ENCODE measurements at places on chromosomes 6 and 20.

- no peak for DNase-seq
Measured at GRCh38 chr6:169792306-169793015, 41.0 kb downstream of the ERMARD start.

- DNase-seq: no peak
Measured at GRCh38 chr6:98142839-98143238, 691.5 kb upstream of the POU3F2 start.

GRCh38 chr6:11762794-11763459, 15.7 kb downstream of the ADTRP start:
- no peak for DNase-seq

GRCh38 chr6:41463062-41463930, 82.9 kb upstream of the FOXP4 start:
- DNase-seq: no peak

GRCh38 chr6:72580281-72580940, 41.5 kb upstream of the KCNQ5 start:
- no peak for DNase-seq

- no peak for DNase-seq
Measured at GRCh38 chr20:63709149-63709527, 1.3 kb downstream of the ZGPAT start.

DNA sequence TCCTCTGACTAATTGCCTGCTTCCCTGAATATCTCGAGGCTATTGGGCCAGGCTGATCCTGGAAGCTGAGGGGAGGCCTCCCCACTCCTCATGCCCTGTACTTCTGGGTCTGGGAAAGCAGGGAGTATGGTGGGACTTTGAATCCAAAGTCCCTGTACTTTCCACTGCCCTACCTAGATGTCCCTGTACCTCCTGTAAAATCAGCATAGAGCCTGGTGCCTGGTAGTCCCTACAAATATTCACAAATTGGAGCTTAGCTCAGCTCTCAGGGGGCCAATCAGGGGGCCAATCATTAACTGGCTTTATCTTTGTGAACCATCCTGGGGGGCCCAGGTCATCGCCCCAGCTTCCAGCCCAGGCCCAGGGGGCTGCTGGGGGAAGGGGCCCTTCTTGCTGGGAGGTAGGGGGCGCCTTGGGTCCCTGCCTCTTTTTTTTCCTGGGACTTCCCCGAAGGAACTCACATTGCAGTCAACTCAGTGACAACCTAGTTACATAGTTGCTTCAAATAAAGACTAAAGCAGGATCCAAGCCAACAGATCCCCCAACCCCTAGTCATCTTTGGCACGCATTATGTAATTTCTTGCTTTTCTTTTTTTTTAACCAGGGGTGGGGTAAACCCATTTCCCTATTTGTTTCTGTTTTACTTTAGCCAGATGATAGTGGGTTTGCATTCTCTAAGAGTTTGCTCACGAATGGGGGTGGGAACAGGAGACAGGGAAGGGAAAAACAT, 6.9 kb upstream of the VEGFA start:
- no peak for DNase-seq

DNA sequence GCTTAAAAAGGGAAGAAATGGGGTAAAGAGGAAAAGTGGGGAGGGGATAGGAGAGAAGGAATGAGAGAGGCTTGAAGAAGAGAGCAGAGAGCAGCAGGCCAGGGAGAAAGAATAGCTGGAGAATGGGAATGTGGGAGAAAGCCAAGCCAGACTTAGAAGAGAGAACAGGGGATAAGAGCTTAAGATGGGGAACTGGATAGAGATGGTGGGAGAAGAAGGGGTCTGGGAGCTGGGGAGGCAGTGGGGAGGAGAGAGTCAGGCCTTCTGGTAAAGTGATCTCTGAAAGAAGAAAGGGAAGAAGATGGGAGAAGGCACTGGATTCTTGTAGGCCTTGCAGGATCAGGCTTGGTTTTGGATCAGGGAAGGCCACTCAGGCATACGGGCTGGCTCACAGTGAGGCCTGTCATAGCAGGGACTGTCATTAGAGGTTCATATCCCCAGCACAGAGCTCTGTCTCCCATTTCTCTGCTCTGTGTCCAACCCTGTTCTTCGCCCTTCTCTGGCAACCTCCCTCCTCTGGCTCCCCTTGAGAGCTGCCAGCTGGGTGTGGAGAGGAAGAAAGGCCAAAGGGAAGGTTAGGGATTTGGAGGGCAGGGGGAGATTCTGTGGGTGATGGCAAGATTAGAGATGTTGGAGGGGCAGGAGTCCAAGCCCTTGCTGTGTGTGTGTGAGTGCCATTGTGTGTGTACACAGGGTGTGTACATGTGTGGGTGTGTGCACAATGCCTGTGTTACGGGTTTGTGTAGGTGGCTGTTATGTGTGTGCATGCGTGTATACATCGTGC, 9.3 kb downstream of the SYNGAP1 start:
- no peak for DNase-seq

GRCh38 chr6:147310521-147310920, 106.3 kb downstream of the STXBP5 start:
- no peak for DNase-seq

- no peak for DNase-seq
Measured at GRCh38 chr20:11726026-11726425, 191.7 kb upstream of the BTBD3 start.

DNA sequence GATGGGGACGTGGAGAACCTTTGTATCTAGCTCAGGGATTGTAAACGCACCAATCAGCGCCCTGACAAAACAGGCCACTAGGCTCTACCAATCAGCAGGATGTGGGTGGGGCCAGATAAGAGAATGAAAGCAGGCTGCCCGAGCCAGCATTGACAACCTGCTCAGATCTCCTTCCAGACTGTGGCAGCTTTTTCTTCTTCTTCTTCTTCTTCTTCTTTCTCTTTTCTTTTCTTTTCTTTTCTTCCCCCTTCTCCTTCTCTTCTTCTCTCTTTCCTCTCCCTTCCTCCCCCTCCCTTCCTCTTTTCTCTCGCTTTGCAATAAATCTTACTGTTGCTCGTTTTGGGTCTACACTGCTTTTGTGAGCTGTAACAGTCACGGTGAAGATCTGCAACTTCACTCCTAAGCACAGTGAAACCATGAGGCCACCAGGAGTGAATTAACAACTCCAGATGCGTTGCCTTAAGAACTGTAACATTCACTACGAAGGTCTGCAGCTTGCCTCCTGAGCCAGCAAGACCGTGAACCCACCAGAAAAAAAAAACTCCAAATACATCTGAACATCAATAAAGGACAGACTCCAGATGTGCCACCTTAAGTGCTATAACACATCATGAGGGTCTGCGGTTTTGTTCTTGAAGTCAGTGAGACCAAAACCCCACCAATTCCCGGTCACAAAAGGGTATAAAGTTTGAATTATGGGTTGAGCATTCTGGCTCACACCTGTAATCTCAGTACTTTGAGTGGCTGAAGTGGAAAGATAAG, 19.6 kb upstream of the SERPINB1 start:
- DNase-seq: no peak

- DNase-seq: no peak
Measured at GRCh38 chr6:93474733-93475179, 55.4 kb upstream of the EPHA7 start.

DNA sequence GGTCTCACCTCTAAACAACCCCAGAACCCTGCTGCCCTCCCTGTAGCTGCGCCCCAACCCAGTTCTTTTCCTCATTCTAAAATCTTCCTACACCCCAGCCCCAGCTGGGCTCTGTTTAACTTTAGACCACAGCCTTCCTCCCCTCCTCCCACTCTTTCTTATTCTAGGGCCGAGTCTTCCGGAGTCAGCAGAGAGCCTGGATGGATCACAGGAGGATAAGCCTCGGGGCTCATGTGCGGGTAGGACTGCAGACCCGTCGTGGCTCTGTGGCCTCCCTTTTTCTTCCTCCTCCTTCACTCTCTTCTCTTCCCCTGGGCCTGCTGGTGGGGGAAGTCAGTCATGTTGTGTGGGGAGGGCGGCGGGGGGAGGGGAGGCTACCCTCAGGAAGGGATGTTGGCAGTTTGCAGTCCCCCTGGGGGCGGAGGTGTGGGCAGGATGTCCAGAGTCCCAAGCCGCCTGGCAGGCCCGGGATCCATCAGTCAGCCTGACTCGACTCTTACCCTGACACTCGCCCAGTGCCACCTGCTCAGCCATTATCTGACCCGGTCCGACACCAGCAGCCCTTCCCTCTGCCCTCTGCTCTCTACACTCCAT, 8.1 kb downstream of the CAPN11 start:
- DNase-seq: no peak

GRCh38 chr20:17044891-17045290, 181.9 kb upstream of the PCSK2 start:
- DNase-seq: no peak

GRCh38 chr6:161360520-161360919, 86.7 kb upstream of the AGPAT4 start:
- no peak for DNase-seq

GRCh38 chr6:122610690-122611455, 668 bp downstream of the PKIB start:
- no peak for DNase-seq

- no peak for DNase-seq
Measured at GRCh38 chr6:70033781-70034180, 167.4 kb downstream of the COL19A1 start.

GRCh38 chr20:54688476-54688875, 213.1 kb downstream of the DOK5 start:
- no peak for DNase-seq

GRCh38 chr20:9945408-9945807, 89.4 kb upstream of the ANKEF1 start:
- no peak for DNase-seq

DNA sequence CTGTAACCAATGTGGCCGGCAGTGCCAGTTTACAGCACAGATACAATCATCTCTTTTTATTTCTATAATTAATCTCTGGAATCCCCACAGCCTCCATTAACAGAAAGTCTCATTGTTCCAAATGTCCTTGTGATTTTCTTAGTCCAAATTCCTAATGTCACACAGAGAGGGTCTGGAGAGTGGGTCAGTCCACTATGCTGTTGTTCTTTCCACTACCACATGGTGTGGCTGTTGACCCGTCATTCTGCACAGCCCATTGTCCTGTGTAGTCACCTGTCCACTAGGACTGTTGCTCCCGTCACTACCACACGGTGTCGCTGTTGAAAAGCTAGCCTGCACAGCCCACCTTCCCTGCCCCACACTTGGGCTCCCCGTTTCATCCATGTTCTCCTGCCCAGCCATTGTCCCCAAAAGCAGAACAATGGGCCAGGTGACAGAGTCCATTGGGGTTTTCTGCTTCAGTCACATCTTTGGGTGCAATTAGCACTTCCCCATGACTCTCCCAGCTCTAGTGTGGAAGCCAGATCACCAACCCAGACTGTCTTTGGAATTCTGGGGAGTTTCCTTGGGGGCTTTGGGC, 8.6 kb upstream of the LBP start:
- DNase-seq: no peak

- no peak for DNase-seq
Measured at GRCh38 chr6:63290492-63291058, 29.2 kb downstream of the LGSN start.

- no peak for DNase-seq
Measured at GRCh38 chr6:139219746-139220145, 72.1 kb downstream of the TXLNB start.

DNA sequence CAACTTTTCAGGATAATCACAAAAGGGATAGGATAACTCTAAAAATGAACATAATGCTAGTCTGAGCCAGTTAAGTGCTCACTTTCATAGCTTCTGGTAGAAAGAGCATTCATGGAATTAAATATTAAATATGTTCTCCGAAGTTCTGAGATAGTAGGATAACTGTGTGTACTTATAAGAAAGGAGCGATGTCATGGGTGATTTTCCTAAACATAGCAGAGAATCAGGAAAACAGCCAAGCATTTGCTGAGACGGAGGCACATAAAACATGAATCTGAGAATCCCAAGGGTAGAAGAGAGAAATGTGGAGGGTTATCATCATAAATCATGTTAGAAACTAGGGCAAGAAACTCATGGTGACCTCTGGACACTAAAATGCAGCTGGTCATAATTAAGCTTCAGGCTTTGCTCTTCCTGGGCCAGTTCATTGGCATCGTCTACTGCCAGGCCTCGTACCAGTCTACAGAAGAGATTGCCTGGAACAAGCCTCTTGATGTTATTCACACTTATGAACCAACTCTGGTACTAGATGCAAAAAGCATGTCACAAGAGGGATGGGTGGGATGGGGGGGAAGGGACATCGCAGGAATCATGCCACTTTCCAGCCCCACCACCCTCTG, 436.6 kb downstream of the PRKN start:
- DNase-seq: no peak

DNA sequence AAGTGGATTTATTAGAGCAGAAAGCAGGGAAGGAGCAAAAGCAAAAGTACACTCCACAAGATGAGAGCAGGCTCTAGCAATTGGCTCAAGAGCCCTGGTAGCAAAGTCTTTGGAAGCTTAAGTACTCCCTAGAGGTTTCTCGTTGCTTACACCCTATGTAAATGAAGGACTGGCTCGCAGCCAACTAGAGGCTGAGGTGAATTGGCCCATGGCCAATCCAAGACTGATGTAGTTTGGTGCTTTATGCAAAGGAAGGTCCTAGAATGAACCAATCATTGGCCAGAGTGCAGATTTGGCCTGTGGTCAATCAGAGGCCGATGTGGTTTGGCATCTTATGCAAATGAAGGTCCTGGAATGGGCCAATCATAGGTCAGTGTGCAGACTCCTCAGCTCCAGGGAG, 191.3 kb upstream of the ARID1B start:
- DNase-seq: no peak

- DNase-seq: no peak
Measured at GRCh38 chr20:13286607-13287006, 65.5 kb downstream of the ISM1 start.

GRCh38 chr20:51800060-51800871, 2.1 kb downstream of the SALL4 start:
- peak; percentile 62 for DNase-seq

DNA sequence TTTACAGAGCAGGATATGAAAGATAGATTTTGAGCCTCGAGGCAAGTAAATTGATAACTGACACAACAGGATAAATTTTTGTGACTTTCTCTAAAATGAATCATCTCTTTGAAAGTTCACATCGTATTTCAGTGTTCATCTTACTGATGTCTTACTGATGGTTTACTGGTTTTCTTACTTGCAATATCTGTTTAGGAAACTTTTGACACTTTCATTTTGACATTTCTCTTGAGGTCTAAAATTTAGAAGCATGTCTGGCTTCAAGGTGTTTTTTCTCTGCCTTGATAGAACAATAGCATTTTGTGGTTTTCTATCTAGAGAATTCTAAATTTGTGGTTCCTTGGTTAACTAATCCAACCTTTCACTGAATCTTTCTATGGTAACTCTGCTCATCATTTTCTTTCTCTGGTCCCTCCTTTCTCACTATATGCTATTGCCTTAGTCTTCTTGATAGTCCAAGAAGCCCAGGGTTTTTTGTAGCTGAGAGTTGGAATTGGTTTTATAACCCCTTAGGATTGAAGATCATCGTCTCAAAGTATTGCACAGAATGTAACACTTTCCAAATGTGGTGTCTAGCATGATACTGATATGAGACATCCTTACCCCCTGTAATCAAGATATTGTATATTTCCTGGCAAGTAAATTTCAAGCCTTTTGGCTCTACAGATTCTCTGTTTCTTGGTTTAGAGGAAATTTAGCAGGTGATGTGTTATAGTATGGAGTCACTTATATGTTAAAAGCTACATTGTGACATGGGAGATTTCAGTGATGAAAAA, 98.7 kb downstream of the RNF144B start:
- no peak for DNase-seq

- DNase-seq: no peak
Measured at GRCh38 chr20:62400021-62400420, 7.1 kb downstream of the CABLES2 start.

All from effector memory CD8-positive, alpha-beta T cell (primary cell).